Upper lobe of right lung (tissue), 1 donor: ENCODE measurements at places on chromosomes 5 and 9.

DNA sequence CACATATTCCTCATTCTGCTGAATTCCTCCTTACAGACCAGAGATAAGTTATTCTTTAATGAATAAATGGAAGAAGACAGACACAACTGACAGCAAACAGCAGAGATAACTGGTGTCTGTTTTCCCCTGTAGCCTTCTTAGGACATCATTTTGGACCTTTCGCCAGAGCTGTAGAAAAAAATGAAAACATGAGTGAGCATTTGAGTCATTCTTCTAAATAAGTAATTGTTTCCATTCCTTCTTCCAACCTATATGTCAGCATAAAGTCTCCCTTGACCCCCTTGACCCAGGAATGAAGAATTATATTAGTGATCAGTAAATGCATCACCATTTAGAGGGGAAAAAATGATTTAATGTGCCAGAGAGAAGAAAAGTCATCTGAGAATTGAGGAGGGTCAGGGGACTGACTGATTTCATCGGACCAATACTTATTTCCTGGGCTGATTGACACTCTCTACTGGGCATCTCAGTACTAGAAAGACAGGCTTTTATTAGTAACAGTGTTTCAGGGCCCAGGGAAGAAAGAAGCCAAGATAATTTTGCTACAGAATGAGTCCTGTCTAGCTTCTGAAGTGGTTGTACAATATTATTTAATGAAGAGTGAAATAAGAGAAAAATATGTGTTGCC is 597.0 kb downstream of the PSAT1 start:
- no peak for DNase-seq

GRCh38 chr5:113115061-113115460 is 138.5 kb downstream of the DCP2 start:
- no peak for DNase-seq

DNA sequence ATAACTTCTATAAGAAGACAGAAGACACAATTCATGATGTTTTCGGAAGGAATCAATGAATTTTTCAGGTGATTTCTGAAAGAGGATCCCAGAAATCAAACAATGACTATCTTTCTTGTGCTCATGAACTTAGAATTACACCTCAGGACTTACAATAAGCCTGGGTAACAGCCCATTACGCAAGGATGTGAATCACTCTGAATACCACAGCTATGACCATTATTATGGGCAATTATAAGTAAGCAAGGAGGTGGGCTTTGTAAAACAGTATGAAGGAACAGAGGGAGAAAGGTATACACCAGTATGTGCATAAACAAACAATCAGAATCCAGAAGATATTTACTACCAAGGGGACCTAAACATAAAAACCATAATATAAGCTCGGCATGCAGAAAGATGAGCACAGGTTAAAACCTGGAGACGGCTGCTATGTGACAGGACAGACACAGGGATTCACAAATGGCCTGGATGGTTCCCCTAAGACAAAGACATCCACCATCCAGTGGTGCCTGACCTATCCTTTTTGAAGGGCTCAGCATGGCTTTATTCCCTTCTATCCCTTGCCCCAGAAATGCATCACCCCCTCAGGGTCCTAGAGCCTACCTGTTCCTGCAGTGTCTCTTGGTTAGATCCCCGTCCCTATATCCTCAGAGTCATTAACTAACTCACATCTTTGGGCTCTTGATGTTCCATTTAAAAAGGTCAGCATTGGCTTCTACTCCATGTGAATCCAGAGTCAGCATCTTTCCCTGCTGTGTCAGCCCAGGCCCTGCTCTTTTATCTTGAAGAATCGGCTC is 21.8 kb upstream of the PPP2CA start:
- DNase-seq, result no peak

GRCh38 chr5:151892393-151892792 is 32.3 kb downstream of the GLRA1 start:
- DNase-seq, result no peak
